ENCODE measurements at places on chromosomes 3 and 15.

GRCh38 chr3:168341956-168342936 lies 246.5 kb upstream of the GOLIM4 start:
- DNase-seq = no peak

GRCh38 chr3:62370112-62370857 lies 3.1 kb downstream of the FEZF2 start:
- no peak for DNase-seq

DNA sequence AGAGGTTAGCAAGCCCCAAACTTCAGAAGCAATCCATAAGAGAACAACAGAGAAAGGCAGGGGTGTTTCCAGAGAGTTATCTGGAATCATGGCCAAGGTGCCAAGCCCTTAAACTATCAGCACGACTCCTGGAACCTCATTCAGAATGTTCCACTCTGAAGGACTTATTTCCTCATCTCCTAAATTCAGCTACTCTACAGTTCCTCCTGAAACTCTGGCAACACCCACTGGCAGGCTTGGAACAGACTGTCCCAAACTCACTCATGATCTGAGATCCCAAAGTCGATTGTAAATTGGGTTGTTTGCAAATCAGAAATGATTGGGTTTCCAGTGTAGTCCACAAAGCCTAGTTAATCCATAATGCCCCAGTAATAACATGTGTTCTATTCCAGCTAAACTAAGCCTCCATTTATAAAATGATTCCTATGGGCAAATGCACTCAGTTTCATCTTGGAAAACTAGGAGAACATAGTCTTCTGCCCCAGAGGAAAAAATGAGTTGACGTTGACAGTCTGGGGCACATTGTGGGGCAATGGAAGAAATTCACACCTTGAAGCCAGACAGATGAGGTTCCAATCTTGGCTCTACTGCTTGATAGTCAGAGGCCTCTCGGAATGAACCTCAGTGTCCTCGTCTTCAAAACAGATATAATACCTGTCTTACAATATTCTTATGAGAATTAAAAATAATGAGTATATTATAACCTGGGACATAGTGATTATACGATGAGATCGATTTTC lies 65.9 kb downstream of the SLCO2A1 start:
- no peak for DNase-seq

DNA sequence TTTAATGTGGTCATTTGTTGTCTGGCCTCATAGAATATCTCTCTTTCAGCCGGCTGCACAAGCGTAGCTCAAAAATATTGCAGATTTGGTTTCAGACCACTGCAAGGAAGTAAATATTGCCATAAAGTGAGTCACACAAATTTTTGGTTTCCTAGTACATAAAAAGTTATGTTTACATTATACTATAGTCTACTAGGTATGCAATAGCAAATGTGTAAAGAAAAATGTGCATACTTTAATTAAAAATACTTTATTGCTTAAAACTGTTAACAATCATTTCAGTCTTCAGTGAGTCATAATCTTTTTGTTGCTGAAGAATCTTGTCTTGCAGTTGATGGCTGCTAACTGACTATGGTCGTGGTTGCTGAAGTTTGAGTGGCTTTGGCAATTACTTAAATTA lies 425.1 kb upstream of the ROBO1 start:
- no peak for DNase-seq

DNA sequence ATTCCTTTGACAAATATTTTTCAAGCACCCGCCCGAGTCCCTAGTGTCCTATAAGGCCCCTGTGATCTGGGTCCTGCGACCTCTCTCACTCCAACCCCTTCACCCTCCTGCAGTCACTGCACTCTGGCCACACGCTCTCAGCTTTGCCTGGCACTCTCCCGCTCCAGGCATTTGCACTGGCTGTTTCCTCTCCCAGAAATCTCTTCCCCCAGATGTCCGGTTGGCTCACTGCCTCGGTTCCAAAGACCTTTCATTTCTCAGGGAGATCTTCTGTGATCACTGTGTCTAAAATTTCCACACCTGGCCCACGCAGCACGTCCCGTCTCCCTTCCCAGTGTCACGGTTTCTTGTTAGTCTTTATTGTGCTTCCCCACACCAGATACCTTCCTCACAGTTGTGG lies 97.4 kb downstream of the WNT7A start:
- DNase-seq = no peak

- DNase-seq = no peak
Observed at GRCh38 chr3:27360113-27361078, 8.8 kb downstream of the NEK10 start.

GRCh38 chr3:115217678-115218451 lies 70.8 kb upstream of the ZBTB20 start:
- no peak for DNase-seq

All from activated CD8-positive, alpha-beta memory T cell treated with anti-CD3 and anti-CD28 coated beads for 1 hour (primary cell).